GM04503 (cell line): ENCODE measurements at places on chromosomes 2 and 18.

- DNase-seq, result no peak
These were observed 20.0 kb downstream of the IL1RL2 start for GRCh38 chr2:102206666-102207341.

DNA sequence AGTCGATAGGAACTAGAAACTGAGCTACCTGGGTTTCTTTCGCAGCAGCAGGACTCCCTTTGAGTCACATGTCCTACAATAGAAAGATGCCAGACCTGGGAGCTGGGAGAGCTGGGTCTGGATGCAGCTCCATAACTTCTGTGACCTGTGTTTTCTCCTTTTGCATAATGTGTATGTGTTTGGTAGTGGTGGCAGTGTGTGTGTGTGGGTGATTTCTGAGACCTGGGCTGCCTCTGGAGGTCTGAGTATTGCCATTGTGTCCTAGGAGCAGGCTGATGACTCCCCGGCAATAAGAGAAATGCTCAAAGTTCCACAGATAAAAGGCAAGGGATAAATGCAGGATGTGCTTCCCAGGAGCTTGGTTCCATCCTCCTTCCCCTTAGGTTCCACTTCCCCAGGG, 6.4 kb downstream of the WNT10A start:
- DNase-seq, result no peak

DNA sequence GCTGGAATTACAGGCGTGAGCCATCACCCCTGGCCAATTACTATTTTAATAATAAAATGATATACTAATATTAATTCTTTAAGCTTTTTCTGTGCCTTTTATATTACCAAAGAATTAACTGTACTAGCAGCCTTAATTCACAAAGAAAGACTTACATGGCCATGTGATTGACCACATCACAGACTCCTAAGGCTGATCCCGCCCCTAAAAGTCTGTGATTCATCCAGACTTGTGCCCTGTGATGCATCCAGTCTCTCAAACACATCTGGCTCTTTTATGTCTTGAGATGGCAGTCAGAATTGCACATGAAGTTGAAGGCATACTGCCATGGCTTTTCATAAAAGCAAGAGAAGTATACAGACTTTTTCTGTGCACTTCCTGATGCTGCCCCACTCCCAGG, 91.7 kb downstream of the DTNA start:
- DNase-seq, result peak; percentile 25

DNA sequence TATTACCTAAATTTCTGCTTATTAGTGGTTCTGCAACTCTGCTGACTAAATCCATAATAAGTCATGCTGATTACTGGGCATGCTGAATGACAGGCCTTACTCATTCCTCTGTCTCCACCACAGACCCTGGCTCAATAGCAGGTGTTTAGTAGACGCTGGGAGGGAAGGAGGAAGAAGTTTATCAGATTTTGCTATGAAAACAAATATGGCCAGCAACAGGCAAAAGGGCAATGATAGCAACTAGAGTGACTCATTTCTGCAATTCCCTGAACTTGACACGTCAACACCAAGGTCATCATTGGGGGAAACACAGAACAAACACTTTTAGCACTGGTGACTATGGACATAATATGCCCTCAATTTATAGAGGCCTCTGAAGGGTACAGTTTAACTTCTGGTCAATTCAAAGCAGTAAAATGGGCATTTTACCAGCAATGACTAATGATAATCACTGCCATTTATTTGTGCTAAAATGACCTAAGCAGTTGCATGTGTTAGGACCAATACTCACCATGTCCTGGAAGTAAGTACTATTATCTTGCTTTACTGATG, 35.2 kb downstream of the TMEM163 start:
- no peak for DNase-seq
